NCI-H1436 treated with DMSO at 0.1 percent for 48 hours (cell line): ENCODE measurements at places on chromosomes 1 and 21.

DNA sequence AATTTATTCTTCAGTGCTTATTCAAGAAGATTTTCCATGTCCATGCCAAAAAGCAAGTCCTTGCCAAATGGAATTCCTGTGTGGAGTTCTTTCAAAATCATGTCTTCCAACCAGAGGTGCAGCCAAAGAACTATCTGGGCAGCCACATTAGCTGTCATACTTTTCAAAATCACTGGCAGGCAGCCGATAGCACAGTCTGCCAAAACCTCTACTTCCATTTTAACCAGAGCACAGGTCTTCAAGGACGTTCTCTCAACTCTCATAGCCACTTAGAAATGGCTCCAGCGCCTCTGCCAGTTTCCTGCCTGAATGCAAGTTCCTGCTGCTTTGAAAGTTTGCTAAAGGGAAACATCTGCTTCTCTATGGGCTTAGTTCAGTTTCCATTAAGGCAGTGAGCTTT lies 975.7 kb upstream of the ADGRL4 start:
- no peak for DNase-seq

DNA sequence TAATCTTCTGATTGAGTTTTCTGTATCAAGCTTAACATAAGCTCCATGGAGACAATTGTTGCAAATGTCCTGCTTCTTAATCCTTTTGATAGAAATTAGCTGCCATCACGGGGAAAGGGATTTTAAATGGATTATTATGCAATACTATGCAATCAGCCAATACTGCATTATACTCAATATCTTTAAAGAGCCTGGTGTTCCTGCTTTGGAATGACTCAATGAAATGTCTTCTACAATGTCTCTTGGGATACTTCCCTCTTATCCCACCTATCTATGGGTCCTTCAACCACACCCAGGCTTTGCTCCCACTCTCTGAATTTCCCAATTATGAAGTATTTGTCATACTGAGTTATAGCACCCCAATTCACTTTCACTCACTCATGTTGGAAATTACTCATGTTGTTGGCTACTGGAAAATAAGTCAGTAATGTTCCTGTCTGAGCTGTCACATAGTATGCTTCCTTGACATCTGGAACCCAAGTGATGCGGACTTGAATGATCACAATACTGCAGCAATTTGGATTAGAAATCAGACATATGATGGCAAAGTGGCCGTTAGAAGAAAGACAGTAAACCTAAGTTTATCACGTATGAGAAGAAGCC lies 85.0 kb downstream of the TPR start:
- no peak for DNase-seq

DNA sequence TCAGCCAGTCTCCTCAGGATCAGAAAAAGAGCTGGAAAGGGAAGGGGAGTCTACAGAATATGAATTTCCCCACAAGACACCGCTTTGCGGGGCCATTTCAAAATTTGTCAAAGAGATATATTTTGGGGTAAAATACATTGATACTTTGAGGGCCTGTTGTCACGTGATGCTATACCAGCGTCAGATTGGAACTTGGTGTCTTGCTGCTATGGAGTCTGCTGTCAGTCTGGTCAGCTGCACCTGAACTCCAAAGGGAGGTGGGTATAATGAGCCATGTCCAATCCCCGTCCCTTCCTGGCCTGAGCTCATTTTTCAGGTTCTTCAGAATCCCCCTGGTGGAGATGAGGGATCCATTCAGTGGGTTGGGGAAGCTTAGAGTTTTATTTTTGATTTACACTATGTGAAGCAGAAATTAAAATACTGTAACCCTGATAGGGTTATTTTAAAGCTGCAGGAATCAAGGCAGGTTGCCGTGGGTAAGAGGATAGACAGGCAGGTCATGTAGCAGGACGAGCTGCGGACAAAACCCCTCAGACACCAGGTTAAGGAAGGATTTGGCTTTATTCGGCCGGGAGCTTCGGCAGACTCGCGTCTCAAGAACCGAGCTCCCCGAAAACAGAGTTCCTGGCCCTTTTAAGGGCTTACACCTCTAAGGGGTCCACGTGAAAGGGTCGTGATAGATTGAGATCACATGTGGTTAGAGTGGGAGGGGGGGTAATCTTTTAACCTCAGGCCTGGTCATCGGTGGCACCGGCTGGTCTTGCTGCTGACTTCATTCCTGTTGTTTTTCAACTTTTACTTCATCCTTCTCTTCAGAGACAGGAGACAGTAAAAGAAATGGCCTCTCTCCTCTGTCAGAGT lies 2.2 kb upstream of the POFUT2 start:
- DNase-seq: no peak

- no peak for DNase-seq
These were observed 11.4 kb downstream of the FGR start for GRCh38 chr1:27623327-27624212.

DNA sequence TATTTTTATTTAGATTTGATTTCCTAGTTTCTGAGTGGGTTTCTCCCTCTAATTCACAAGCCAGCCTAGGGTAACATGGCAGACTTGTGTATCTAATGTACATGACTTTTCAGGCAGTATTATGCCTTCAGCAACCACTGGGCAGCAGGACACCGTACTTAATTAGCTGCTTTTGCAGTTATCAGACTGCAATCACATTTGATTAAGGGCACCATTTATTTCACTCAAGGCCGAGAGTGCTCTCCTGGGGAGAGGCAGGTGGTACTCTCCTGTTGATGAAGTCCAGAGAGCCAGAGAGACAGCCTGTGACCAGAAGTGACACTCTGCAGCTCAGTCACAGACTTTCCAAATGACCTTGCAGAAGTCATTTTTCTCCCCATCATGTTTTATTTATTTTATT lies 18.7 kb downstream of the CYYR1 start:
- DNase-seq: no peak

DNA sequence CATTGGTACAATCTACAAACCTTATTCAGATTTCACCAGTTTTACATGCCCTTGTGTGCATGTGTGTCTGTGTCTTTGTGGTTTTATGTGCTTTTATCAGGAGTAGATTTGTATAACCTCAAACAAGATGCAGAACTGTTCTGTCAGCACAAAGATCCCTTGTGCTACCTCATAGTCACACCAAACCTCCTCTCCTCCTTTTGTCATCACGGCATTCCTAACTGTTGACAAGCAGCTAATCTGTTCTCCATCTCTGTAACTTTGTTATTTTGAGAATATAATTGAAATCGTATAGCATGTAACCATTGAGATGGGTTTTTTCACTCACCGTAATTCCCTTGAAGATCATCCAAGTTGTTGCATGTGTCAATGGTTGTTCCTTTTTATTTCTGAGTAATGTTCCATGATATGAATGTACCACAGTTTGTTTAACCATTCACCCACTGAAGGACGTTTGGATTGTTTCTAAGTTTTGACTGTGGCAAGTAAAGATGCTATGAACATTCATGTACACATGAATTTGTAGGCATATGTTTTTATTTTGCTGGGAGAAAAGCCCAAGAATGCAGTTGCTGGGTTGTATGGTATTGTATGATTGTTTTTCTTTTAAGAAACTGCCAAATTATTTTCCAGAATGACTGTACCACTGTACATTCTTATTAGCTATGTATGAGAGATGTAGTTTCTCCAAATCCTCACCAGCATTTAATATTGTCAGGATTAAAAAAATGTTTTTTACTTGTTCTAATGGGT lies 78.1 kb upstream of the B3GALT2 start:
- no peak for DNase-seq

GRCh38 chr21:28696844-28697410 lies 295.8 kb downstream of the LTN1 start:
- DNase-seq: no peak

GRCh38 chr21:31489726-31490125 lies 145.7 kb upstream of the TIAM1 start:
- DNase-seq: no peak

DNA sequence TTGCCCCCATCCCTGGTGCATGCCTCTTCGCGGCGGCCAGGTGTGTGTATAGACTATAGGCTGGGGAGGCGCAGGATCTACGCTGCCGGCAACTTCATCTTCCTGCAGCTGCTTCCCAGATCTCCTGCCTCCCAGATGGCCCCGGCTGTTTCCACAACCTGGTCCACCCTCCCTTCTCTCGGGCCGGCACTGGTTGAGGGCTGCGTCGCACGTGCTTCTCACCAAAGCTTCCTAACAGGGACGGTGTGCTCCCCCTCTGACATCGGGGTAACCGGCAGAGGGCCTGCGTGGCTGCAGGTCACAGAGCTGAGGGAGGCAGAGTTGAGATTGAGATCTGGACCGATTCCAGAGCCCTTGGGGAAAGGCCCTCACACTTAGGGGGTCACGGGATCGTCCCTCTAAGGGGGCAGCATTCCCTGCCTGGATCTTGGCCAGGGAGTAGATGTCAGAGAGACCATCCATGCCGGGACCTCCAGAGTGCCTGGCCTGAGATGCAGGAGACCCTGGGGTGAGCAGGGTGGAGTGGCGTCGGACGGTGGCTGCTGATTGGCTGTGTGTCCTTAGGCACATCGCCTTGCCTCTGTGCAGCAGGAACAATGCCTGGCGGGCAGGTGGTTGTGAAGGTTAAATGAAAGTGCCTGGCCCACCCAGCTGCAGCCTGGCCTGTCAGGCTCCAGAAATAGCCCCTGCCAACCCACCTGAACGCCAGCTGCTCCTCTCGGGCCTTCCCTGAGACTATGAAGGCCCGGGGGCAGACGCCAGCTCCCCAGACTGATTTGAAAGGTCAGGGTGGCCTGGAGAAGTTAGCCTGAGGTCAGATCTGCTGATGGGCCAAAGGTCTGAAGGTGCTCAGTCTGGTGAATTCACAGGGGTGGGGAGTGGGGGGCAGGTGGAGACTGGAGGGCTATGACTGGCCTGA lies 6.1 kb upstream of the MASP2 start:
- no peak for DNase-seq

DNA sequence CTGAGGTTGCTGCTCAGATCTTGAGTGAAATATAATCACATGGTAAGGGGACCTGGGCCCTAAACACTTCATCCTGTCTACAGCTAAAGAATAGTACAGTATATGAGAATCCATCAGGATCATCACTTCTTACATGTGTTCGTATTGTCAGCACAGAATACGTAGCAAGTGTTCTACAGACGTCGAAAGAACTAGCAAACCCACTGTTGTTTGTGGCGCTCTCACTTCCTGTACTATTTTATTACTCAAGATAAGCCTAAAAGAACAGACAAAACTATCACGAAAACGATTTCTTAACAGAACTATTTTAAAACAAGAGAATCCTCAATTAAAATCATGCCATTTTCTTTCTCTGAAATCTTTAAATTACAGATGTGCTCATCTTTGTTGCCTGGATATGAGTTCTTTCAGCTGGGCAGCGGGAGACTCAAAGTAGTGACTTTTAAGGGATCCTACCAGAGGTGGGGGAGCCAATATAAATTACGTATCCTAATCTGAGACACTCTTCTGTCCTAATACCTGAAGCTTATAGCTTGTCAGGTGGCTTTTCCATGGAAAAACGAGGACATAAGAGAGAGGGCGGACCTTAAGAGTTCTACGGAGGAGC lies 724 bp downstream of the ST7L start:
- no peak for DNase-seq

GRCh38 chr1:180407051-180407450 lies 95.3 kb downstream of the ACBD6 start:
- no peak for DNase-seq

DNA sequence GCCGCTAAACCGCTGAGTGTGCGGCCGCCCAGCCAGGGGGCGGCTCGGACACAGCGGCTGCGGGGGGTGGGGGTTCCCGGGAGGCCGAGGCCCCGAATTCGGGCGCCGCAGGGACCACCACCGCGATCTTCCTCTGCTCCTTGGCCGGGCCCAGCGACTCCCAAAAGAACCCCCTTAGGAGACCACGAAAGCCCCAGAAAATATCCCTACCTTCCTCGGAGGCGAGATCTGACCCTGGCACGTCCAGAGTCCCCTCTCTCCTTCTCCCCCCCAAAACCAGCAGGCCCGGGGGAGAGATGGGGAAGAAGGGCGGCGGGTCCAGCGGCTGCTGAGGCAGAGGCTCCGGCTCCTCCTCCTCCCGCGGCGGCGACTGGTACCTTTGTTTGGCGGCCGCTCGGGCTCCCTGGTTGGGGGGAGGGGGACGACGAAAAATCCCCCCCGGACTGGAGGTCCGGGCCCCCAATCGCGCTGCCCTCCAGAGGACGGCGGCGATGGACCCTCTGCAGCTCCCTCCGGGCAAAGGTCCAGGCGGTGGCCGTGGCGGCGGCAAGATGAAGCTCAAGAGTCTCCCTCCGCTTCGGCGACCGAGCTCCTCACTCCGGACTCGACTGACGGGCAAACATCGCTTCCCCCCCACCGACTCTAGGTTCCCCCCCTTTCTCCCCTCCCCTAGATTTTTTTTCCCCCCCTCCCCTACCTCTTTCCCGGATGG lies at the start of gene ARID4B:
Gene ARID4B, minus strand, starts transcription at position 621 of the 712 bp plus-strand sequence. CDS start 1,260 bp downstream, outside the sequence.
- DNase-seq: no peak

DNA sequence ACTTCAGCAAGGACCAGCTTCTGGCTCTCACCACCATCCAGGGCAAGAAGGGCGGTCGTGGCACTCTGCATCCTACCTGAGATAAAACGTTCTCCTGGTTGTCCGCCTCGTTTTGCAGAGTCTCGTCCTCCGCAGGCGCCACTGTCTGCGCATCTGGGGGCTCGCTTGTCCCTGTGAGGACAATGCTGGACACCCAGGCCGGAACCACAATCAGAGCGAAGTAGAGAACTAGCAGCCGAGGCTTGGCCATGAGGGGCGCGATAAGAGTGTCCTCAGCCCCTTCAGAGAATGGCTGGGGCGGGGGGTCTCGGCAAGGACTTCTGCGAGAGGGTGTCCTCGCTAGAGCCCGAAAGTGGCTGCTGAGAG lies 505 bp downstream of the OLFML2B start:
- DNase-seq: no peak

DNA sequence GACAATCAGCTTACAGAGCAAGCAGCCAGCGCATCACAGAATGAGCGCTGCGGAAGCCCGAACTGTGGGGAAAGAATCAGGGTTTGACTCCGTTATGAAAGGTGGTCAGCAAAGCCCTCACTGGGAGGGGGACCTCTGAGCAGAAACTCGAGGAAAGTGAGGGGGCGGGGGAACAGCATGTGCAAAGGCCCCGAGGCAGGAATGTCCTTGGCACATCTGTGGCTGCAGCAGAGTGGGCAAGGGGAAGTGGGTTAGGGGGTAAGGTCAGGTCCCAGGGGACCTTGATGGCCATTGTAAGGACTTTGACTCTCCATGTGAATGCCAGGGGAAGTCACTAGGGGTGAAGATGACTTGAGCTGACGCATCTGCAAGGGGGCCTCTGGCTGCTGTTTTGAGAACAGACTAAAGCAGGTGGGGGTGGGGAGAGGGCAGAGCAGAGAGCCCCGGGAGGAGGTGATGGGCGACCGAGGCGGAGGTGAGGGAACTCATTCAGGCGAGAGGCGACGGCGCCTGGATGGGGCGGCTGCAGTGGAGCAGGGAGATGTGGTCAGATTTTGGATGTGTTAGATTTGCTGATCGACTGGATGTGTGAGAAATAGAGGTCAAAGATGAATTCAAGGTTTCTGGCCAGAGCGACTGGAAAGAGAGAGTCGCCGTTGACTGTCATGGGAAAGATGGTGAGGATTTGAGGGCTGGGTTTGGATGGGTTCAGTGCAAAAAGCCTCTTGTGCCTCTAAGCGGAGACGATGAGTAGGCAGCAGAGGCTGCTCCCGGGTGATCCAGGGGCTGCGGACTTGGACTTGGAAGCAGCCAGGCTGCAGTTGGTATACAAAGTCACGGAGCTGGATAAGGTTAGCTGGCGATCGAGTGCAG lies 108.0 kb upstream of the ZBTB40 start:
- no peak for DNase-seq

- DNase-seq: no peak
These were observed 440 bp upstream of the LENEP start for GRCh38 chr1:154992721-154993571.
